Retinal pigment epithelial cell (primary cell): ENCODE measurements at places on chromosomes 3 and 15.

DNA sequence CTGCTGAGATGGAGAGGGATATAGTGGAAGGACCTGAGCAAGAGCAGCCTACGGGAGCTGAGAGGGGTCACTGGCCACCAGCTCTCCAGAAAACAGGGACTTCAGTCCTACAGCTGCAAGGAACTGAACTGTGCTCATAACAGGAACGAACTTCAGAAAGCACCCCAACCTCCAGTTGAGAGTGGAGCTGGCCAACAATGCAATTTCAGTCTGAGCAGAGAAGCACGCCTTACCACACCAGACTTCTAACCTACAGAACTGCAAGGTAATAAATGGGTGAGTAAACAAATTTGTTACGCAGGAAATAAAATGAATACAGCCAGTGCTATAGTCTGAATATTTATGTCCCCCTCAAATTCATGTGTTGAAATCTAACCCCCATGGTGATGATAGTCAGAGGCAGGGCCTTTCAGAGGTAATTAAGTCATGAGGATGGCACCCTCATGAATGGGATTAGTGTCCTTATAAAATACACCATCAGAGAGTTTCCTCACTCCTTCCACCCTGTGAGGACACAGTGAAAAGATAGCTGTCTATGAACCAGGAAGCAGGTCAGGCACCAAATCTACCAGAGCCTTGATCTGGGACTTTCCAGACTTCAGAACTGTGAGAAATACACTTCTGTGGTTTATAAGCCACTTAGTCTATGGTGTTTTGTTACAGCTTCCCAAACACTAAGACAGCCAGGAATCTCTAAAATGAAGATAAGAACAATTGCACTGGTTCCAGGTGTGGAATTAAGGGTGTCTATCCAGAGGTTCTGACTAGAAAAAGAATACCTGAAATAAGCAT lies 58.6 kb downstream of the SYNM start:
- no peak for DNase-seq

DNA sequence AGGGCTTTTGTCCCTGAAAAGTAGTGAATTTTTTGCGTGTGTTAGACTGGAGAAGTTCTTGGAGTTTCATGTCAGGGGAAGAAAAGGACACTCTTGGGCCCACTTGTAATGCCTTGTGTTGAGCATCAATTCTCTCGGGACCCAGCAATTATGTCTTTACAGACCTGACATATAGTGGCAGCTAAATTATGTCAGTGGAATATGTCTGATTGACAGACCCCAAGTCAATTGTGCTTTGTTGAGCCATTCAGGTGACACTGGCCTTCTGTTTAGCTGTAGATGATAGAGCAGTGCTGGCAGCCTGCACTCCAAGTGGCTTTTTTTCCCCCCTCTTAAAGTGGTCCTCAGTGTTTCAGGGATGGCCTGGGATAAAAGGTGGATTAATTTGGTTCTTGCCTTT lies 112.1 kb upstream of the AGBL1 start:
- DNase-seq, result no peak

- DNase-seq, result peak; percentile 43
Observed at GRCh38 chr15:51622604-51623370, at the start of gene DMXL2. DMXL2 (minus strand) TSS chr15:51622771; CDS start chr15:51622545, 226 bp downstream.

DNA sequence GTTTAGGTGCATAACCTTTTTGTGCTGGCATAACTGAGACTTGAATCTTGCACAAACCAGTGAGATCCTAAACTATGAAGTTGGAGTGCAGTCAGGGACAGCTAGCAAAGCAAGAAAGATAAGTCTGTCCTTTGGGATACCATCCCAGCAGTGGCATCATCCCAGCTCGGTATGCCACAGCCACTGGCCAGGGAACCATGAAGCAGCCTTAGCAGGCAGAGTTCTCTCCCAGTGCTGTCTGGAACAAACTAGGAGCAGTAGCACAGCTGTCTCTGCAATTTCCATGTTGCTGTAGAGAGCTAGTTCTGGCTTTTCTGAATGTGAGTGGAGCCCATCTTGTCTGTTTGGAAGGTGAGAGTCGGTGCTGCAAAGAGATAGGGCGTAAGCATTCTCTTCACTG lies 130.3 kb downstream of the DTWD1 start:
- DNase-seq, result no peak

GRCh38 chr3:190229632-190230424 lies 92.4 kb downstream of the CLDN1 start:
- no peak for DNase-seq

DNA sequence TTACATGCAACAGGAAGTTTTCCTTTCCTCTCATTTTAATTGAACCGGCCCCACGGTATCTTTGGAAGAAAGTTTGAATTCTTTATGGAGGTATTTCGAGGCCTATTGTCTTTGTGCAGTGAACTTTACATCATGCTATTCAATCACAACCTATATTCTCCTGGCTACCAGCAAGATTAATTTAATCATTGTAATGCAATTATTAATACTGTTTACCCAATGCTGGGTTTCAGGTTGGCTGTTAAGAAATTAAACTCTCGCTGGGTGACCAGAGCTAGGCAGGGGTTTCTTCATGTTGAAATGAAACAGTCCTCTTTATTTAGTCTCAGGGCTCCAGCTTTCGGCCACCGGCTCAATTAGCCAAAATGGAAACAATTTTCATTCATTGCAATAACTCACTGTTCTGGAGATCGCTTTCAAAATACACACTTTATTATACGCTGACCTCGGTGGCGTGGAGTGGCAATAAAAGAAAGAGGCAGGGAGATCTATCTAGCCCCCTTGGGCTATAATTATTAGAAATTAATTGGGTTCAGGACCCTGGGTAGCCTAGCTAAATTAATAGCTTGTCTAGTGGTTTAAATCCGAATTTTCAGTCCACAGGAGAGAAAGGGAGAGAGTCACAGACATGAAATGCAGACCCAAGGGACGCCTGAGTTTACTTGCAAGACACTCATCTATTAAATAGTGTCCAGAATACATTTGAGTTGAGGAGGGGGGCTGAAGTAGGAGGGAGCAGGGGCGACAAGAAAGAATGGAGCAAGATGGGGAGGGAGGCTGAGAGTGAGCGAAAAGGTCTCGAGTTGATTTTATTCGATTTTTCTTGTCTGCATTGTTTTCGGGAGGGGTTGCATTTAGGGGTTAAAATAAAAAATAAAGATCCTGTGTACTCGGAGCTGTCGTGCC lies 3.9 kb upstream of the MECOM start:
- no peak for DNase-seq

DNA sequence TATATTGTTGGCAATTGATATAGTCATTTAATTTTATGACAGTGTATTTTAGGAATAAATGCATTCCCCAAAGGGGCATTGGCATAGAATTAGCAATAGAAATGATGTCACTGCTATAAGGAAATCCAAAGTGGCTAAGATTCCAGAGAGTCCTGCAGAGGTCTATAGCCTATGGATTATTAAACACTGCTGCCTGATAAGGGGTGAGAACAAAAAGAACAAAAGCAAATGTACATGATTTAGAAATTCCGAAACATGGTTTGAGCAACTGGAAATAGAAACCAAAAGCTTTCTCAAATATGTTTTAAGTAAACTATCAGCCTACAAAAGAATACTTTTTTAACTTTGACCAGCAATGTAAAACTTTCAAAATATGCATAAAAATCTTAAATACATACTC lies 280.1 kb upstream of the RASGRP1 start:
- no peak for DNase-seq
